ENCODE measurements at places on chromosomes 3 and 15.

GRCh38 chr3:194450341-194450740 is 36.5 kb downstream of the ATP13A3 start:
- no peak for DNase-seq

DNA sequence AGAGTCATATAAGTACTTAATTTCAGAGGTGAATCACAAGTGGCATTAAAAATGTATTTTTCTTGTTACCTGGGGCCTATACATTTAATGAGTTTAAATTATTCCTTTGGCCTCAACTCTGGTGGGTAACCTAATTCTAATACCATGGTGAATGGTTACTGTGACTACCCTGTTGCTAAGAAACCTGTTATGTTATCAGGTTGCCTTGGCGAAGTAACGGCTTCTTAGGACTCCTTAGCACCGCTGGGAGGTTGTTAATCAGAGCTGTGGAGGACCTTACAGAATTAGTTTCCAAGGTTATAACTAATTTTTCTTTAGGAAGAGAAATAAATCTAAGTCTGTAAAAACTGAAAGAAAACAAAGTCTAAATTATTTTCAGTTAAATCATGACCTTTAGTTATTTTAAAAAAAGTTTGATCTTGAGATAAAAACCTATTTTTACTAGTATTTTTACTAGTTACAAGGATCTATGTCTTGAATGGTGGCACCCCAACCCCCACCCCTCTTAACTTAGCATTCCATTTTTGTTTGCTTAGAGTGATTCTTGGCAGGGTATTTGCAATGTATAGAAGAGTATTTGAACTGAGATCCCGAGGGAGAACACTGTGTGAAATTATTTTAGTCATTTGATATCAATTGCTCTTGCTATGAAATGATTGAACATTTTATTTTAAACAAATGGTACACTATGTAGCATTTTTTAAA is 155.5 kb downstream of the FNDC3B start:
- peak; percentile 84 for DNase-seq

DNA sequence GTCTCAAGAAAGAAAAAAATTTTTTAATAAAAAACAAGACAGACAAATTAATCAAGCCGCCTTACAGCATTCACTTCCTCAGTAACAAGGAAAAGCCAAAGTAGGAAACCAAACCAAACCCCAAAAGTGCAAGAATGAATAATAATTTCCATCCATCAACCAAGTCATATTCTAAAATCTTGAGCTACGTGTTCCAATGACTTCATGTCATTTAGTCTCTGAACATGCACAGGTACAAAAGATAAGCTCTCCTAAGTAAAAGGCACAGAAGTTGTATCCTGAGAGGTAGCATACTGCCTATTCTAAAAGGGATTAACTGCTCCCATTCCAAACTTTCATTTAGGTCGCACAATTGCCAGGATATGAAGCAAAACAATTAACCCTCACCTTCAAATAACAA is 29.7 kb downstream of the SLC4A7 start:
- no peak for DNase-seq

- no peak for DNase-seq
Observed at GRCh38 chr15:88661041-88661700, 22.4 kb downstream of the ISG20 start.

DNA sequence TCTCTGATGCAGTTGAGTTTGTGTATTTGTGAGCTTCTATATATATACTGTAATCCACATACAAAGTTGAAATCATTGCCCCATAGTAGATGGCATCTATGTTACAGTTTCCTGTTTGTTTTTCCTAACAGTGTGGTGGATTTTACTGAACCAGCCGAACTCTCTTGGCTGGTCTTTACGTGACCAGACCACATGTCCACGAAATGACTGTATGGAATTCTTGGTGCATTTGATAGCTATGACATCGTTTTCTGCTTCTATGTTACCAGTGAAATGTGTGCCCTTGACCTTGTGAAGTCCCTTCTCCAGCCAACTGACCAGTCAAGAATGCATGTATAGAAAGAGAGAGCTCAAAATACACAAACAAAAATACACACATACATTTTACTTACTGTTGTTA is 1.8 kb downstream of the KCNMB2 start:
- peak; percentile 28 for DNase-seq

GRCh38 chr15:99402014-99402729 is 150.9 kb downstream of the LRRC28 start:
- peak; percentile 37 for DNase-seq

All from eye (tissue), 1 donor.